ENCODE measurements at places on chromosomes 3 and 15. TPM values are rescaled to one million over a fixed set of nuclear protein-coding genes. Genes with fewer than 3 reads are reported as not detected.

CKMT1B gene
- not detected for total RNA-seq

DNA sequence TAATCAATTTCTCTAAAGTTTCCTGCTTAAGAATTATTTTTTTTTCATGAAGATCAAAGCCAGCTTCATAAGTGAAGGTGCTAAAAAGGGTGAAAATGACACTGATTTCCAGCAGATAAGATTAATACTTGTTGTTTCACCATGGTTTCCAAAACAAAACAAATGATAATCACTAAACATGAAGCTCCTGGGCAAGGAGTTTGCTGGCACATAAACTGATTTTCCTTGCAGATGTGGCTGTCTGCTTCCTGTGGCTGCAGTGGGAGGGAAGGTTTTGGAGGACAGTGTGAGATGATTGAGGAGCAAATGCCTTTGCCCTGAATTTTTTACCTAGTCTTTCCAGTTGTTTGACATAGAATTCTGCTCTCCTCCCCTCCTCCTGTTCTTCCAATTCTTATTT lies 228.8 kb downstream of the DIPK2A start:
- no peak overlapping the region for H3K4me3 ChIP-seq
- no peaks in the 10 kb centered on the region for H3K27me3 ChIP-seq
- H3K27ac ChIP-seq, result no peak overlapping the region
- no peaks in the 10 kb centered on the region for H3K4me1 ChIP-seq
- H3K36me3 ChIP-seq, result no peaks in the 10 kb centered on the region

DNA sequence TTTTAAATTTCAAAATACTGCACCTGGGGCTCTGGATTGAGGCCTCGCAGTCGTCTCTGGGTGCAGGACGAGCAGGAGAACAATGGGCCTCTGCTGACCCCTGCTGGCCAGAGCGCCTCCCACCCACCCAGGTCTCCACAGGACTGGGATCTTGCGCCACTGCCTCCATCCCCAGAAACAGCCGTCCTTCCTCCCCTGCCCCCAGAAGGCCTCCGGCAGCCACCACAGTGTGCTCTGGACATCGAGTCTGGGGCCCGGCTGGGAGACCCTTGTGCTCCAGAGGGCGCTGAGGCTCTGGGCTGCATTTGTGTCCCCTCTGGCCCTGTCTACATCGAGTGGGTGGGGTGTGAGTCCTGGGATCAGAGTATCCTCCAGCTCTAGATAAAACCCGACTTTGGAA lies 6.7 kb upstream of the ACSBG1 start:
- no peaks in the 10 kb centered on the region for H3K4me1 ChIP-seq
- H3K36me3 ChIP-seq, result no peaks in the 10 kb centered on the region
- peak; percentile 47 for DNase-seq
- H3K4me3 ChIP-seq, result no peak overlapping the region
- H3K27me3 ChIP-seq, result peaks cover 3% of the 10 kb centered on the region
- no peak overlapping the region for H3K27ac ChIP-seq

DNA sequence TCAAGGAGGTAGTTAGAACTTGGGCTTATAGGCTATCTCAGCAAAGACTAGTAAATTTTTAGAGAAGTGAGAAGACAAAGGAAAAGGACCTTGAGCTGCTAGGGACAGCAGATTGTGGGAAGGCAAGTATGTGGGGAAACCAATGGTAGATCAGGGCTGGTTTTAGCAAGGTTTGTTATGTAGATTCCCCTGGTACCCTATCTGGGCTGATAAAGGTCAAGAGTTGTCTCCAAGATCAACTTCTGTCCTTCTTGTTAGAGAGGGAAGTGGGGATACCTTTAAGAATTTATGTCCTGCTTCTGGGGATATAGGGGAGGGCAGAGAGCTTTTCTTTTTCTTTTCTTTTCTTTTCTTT lies 28.9 kb downstream of the KAT2B start:
- H3K4me1 ChIP-seq, result no peaks in the 10 kb centered on the region
- no peak overlapping the region for H3K4me3 ChIP-seq
- DNase-seq, result no peak
- no peak overlapping the region for H3K27ac ChIP-seq
- no peaks in the 10 kb centered on the region for H3K36me3 ChIP-seq
- no peaks in the 10 kb centered on the region for H3K27me3 ChIP-seq

KBTBD13 gene
- not detected for total RNA-seq

- no peak overlapping the region for H3K27ac ChIP-seq
- H3K4me1 ChIP-seq, result peaks cover 12% of the 10 kb centered on the region
- no peak for DNase-seq
- H3K36me3 ChIP-seq, result peaks cover 21% of the 10 kb centered on the region
- no peaks in the 10 kb centered on the region for H3K27me3 ChIP-seq
Observed at GRCh38 chr3:149009732-149010131, 18.4 kb downstream of the GYG1 start.

NECTIN3 gene
- total RNA-seq, result 45.2 TPM

GRCh38 chr3:29138171-29138570 lies 142.7 kb upstream of the RBMS3 start:
- no peak overlapping the region for H3K27ac ChIP-seq
- DNase-seq, result no peak
- H3K36me3 ChIP-seq, result no peaks in the 10 kb centered on the region
- H3K4me1 ChIP-seq, result peaks cover 13% of the 10 kb centered on the region
- no peak overlapping the region for H3K4me3 ChIP-seq

ERC2 gene
- total RNA-seq, result 0.26 TPM

BCHE gene
- 29.0 TPM for total RNA-seq

CISH gene
- total RNA-seq, result 0.99 TPM

DNA sequence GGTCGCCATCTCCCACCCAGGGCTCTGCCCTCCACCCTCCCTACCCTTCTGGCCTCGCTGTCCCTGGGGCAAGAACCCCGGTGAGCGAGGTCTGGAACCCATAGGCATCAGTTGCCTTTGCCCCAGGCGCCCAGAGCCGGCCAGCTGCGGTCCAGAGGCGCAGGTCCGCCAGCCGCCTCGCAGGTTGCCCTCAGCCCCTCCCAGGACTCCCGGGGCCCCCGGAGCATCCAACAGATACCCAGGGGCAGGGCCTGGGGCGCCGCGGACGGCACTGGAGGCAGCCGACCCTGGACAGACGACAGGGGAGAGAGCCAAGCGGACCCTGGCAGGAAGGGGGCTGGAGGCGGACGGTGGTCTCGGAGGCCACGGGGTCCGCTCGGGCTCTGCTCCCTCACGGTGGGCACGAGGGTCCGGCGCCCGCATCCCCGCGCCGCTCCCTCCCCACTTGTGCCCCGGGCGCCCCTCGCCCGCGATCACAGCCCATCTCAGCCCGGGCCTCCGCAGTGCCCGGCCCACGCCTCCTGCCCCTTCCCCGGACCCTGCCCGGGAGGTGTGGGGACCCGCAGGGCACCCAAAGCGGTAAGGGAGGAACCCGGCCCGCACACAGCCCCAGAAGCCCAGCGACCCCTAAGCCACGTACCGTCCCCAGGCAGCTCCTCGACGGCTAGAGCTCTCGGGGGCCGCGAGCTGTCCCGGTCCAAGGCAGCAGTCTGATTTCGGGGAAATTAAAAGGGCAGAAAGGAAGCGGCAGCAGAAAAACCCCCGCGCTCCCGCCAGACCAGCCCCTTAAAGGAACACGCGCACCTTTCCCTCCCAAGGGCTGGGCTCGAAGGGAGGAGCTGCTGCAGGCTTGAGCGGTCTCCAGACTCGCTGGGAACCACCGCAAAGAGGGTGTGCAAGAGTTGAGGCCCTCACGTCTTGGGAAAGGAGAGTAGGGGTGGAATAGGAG lies at the start of gene HAPLN3:
TSS of gene HAPLN3 (minus strand) at position 726 of the 949 bp plus-strand sequence. CDS start 8,246 bp downstream, outside the sequence.
- H3K4me1 ChIP-seq, result peaks cover 8% of the 10 kb centered on the region

GRCh38 chr3:36959821-36960220 lies 15.0 kb upstream of the TRANK1 start:
- no peaks in the 10 kb centered on the region for H3K27me3 ChIP-seq
- H3K36me3 ChIP-seq, result no peaks in the 10 kb centered on the region
- DNase-seq, result no peak
- peaks cover 7% of the 10 kb centered on the region for H3K4me1 ChIP-seq
- H3K4me3 ChIP-seq, result no peak overlapping the region

HCLS1 gene
- total RNA-seq, result 0.51 TPM
